ENCODE measurements at places on chromosomes 5 and 9.

DNA sequence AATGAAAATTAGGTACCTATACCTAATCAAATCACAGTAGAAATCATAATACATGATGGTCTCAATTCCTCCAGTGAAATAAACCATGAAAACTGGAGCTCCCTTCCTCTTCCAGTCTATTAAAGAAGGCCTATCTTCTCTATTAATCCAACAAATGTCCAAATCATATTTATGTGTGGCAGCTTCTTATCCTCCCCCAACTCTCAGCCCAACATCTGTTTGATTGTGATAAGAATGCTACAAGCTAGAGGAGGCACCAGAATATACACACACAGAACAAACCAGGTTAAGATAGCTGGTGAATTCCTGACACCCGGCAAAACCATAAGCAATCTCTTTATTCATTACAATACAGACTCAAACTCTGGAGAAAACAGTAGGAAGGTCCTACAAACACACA, 110.8 kb downstream of the FBXL17 start:
- DNase-seq, result no peak

- no peak for DNase-seq
Observed at GRCh38 chr9:4259489-4259888, 40.4 kb downstream of the GLIS3 start.

DNA sequence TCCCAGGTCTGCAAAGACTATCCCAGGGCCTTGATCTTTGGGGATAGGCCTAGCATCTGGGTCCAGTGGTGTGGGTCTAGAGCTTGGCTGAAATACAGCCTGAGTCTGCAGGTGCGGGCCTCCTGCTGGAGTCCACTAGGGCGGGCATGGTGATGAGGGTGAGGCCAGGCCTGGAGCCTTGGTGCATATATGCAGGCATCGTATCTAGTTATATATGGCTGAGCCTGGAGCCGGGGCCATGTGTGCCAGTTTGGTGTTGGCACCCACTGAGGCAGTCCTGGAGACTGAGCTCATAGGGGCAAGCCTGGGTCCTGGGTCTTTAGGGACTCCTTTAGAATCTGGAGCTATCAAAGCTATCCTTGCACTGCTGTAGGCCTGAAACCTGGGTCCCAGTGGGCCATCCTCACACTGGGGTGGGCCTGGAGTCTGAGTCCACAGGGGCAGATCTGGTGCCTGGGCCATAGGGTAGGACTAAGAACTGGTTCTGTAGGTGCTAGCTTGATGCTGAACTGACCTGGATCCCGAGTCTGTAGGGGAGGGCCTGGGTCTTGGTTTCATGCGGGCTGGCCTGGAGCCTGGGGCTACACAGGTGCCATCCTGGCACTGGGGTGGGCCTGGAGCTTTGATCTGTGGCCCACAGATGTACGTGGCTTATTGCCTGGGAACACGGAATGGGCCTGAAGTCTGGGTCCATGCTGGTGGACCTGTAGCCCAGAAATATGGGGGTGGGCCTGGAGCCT, 346.5 kb upstream of the MEF2C start:
- no peak for DNase-seq

- no peak for DNase-seq
Observed at GRCh38 chr9:129472651-129473102, 148.2 kb downstream of the C9orf50 start.

- no peak for DNase-seq
Observed at GRCh38 chr9:81776390-81776789, 87.0 kb upstream of the TLE1 start.

DNA sequence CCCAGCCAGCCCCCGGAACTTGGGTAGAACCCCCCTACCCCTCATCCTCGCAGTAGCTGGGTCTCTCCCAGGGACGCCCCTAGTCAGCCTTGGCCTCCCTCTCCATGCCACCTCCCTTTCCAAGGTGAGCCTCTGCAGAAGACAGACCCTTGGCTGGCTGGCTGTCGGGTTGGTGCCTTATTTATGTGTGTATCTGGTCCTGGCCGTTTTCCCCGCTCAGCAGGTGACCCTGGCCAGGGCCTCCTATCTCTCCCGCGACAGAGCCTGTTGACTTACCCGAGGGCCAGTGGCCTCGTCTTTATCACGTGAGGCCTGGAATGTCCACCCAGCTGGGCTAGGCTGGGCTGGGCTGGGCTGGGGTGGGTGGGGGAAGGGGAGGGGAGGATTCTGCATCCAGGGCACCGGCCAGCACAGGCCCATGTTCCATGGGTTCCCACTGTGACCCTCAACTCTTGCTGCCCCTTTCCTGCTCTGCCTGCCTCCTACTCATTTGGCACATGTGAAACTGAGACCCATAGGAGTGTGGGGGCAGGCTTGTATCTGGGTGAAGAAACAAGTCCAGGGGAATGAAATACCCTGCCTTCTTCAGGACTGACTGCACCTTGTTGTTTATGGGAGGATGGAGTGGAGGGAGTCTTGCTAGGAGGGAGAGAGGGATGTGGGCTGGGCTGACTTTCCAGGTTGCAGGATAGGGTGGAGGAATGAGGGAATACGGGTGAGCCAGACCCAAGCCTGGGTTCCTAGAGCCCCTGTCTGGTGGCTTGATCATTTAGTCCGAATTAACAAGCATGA, 3.1 kb downstream of the CXXC5 start:
- no peak for DNase-seq

- DNase-seq, result no peak
Observed at GRCh38 chr5:115640274-115640673, 14.4 kb upstream of the TMED7 start.

GRCh38 chr5:40869384-40869783, 28.2 kb downstream of the CARD6 start:
- DNase-seq, result no peak

GRCh38 chr9:123128591-123128990, 95.1 kb downstream of the GPR21 start:
- no peak for DNase-seq

- no peak for DNase-seq
Observed at GRCh38 chr9:90099262-90099963, 494.6 kb downstream of the GADD45G start.

DNA sequence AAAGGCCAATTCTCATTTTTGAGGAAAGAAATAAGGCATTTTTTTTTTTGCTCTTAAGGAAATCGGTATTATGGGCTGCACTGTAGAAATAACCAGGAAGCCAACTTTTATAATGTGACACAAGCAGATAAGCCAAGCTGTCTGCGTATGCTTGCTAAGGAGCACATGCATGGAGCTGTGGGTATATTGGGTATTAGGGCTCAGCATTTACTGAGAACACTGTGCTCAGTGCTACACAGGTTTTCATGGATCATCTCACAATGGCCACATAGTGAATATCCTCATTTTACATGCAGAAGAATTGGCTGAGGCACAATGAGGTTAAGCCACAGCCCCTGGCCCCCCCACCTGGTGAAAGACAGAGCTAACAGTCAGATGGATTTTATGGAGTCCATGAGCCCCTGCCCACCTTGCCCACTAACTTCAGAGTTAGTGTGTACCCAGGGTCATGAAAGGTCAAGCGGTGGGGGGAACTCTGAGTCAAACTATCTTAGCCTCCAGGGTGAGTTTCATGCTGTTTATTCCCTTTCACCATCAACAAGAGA, 204.8 kb downstream of the SPATA31A6 start:
- no peak for DNase-seq

DNA sequence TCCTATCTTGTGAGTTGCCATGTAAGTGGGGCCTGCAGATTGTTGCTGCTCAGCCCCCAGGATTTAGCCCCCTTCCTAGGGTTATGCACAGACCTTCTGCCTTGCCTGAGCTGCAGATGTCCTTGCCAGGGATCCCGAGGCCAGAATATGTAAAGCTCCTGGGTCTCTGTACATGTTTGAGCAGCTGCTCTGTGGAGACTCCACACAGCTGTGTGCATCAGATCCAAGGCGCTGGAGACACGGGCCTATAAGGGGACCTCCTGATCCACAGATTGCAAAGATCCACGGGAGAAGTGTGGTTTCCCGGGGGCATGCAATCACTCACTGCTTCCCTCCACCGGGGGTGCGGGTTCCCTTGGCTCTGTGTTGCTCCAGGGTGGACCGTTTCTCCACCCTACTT, 28.9 kb downstream of the TAF11L14 start:
- no peak for DNase-seq

- no peak for DNase-seq
Observed at GRCh38 chr5:55305345-55305744, 2.1 kb downstream of the DHX29 start.

GRCh38 chr9:126773004-126773607, 31.7 kb upstream of the ZBTB43 start:
- DNase-seq, result no peak

DNA sequence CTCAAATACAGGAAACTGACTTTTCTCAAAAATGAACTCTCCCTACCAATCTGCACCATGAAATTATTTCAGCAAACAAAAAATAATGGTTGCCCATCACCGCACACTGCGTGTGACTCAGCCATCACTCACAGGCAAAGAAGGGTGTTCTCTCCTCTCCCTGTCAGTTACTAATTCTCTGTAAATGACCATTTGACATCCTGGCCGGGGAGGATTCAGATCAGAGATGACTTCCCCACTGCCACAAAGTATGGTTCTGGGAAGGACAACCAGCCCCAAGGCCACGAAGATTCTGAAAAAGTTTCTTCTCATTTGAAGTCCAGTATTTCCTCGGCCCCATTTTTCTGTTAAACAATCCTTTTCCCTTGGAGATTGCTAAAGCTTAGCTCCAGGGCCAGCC, 199.4 kb downstream of the AUH start:
- DNase-seq, result no peak

- no peak for DNase-seq
Observed at GRCh38 chr9:3532158-3532557, 6.4 kb upstream of the RFX3 start.

- DNase-seq, result no peak
Observed at GRCh38 chr9:10059044-10059443, 553.8 kb downstream of the PTPRD start.

GRCh38 chr9:27489087-27489876, 34.8 kb upstream of the IFNK start:
- DNase-seq, result peak; percentile 12

DNA sequence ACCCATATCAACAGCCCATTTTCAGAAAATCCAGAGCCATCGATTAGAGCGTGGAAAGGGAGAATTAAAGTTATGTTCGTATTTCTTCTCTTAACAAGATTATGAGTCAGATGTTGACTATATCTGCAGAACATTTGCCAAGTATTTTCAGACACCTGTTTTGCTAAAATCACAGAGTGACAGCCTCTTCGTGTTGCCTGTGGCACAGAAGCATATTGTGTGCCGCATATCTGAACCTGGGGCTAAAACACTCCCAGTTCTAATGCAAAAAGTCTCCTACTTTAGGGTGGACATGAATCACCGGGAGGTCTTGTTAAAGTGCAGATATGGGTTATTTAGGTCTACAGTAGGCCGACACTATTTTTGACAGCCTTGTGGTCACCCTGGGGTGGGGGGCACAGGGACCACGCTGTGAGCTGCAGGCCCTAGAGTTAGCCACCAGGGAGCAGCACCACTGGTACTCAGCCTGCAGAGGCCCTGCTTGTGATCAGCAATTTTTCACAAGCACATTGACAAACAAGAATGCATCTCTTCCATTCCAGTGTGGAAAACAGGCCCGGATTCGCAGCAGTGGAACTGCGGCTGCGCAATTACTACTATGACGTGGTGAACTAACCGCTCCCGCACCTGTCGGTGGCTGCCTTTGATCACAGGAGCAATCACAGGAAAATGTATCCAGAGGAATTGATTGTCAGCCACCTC, 93.5 kb downstream of the SYK start:
- DNase-seq, result no peak

GRCh38 chr5:118862596-118862995, 125.8 kb downstream of the DTWD2 start:
- no peak for DNase-seq

- no peak for DNase-seq
Observed at GRCh38 chr9:101486693-101487442, 46.8 kb upstream of the RNF20 start.

GRCh38 chr5:11904265-11904906, at the start of gene CTNND2:
Gene CTNND2 (minus strand): TSS chr5:11904446. CDS start chr5:11903853, 593 bp downstream.
- DNase-seq, result peak; percentile 0

DNA sequence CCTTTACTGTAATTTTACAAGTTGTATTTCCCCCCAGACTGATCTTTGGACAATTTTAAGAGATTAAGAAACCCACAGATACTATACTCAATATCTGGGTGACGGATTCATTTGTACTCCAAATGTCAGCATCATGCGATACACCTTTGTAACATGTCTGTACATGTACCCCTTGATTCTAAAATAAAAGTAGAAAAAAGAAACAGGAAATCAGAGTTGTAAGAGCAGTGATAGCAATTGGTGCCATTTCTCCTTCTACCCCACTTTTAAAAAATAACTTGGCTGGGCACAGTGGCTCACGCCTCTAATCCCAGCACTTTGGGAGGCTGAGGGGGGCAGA, 116.9 kb downstream of the FGF1 start:
- no peak for DNase-seq

DNA sequence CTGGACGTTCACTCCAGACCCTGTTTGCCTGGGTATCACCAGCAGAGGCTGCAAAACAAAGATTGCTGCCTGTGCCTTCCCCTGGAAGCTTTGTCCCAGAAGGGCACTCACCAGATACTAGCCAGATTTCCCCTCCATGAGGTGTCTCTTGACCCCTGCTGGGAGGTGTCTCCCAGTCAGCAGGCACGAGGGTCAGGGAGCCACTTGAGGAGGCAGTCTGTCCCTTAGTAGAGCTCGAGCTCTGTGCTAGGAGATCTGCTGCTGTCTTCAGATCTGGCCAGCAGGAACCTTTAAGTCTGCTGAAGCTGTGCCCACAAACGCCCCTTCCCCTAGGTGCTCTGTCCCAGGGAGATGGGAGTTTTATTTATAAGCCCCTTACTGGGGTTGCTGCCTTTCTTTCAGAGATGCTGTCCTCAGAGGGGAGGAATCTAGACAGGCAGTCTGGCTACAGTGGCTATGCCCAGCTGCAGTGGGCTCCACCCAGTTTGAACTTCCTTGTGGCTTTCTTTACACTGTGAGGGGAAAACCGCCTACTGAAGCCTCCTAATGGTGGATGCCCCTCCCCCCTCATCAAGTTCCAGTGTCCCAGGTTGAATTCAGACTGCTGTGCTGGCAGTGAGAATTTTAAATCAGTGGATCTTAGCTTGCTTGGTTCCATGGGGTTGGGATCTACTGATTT, 253.9 kb downstream of the SPATA31D1 start:
- DNase-seq, result no peak

DNA sequence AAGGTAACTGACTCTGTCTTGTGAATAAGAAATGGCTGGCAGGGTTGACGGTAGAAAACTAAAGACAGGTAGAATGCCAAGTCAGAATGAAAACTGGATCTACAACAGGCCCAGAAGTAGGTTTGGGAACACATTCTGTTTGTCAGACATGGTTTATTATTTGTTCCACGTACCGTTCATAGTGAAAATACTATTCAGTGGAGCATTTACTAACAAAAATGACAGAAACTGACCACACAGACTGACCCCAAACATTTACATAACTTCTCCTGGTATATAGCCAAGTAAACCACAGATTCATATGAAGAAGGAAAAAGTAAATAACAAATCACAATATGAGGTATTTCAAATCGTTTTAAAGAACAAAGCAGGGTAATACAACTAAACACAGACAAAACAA, 73.7 kb downstream of the SLC38A9 start:
- DNase-seq, result no peak

GRCh38 chr5:110409571-110409970, 316.9 kb downstream of the TMEM232 start:
- DNase-seq, result no peak

GRCh38 chr9:92030367-92030766, 80.3 kb upstream of the ROR2 start:
- no peak for DNase-seq

Data from GM12892 (cell line).